Stimulated activated CD4-positive, alpha-beta T cell treated with anti-CD3 and anti-CD28 coated beads, TNF-alpha, amount 100 ng/mL, for 24 hours (primary cell): ENCODE measurements at places on chromosomes 11 and 22.

DNA sequence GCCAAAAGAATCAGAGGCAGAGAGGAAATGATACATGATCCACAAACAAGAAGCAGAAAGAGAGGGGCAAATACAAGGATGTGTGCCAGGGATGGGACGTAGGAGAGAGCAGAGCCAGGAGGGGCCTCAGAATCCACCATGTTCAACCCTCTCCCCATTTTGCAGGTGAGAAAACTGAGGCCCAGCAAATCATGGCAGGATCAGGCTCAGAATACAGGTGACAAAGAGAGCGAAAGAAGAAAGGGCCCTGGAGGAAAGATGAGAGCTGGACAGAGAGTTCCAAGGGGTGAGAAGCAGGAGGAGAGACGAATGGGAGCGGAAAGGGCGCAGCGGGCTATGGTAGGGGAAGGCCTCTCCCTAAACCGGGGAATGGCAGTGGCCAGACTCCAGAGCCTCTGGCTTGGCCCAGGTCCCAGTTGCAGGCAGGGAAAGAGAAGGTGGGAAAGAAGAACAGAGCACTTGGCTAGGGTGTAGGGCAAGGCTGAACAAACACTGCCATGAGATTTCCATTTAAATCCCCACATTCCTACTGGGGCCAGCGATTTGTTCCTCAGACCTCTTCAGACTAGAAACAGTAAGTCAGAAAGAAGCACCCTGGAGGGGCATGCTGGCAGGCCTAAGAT, 44.4 kb upstream of the TSKU start:
- DNase-seq, result no peak

GRCh38 chr11:72157131-72157530, 21.6 kb downstream of the FOLR3 start:
- no peak for DNase-seq

DNA sequence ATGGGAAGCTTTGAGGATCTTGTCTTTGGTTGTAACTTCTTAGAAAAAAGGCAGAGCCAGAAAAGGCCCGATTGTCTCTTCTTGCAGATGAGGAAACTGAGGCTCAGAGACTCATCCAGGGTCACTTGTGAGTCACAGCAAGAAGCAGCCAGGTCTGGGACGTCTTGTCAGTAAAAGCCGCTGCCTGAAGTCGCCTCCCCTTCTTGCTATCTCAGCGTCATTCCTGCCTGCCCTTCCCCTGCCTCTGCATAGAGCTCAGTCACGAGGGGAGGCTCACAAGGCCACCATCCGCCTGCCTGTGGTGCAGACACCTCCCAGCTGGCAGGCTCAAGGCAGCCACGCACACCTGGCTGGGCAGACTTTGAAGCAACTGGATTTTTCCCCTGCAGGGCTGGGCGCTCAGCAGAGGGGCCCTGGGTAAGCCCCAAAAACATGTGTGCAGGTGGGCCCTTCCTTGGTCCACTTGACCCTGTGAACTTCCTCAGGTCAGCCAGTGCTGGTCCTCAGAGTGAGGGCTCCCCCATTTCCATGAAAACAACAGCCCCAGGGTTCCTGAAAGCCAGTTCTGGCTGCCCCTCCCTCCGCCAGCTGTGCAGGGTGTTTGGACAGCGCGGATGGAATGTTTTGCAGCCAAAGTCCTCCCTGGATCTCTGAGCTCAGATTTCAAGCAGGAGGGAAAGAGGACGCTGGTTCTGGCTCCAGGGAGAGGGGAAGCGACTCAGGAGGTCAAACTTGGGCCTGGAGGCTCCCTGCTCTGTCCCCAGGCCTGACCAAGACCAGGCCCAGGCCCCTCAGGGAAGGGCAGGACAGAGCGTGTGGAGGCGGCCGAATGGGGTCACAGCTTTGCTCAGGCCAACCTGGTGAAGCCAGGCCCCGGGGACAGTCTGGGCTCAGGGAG, 6.0 kb upstream of the RAB3IL1 start:
- DNase-seq, result no peak

DNA sequence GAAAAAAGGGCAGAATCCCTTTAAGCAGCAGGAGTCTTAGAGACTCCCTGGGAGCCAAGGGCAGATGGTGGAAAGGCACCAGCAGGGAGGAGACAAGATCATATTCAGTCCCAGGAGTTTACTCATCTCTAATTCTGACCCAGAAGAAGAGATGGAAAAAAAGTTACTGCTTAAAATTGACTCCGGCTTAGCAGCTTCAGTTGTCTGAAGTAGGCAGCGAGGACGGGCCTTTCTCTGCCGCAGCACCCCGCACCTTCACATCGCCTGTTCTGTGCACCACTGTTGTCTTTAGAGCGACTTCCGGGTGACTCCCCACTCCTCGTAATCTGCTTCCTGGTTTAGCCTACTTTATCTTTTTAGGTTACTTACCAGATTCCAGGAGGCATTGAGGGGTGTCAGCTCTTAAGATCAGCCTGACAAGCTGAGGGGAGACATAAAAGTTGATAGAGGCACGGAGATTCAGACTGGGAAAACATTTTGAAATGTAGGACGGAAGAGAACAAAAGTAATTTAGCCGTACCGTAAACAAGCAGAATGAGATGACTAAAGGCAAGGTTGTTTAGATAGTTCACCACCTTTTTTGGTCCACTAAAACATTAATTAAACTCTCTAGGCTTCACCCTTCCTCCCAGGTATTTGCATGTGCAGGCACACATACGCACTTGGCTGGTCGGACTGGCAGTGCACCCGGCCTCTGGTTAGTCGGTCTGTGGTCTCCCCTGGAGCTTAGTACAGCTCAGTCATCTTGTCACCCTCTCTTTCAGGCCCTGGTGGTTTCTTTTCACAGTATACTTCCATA, 74.3 kb downstream of the CECR2 start:
- DNase-seq, result no peak

- DNase-seq, result peak; percentile 78
Measured at GRCh38 chr22:50469377-50470305, 5.2 kb downstream of the SBF1 start.

- DNase-seq, result no peak
Measured at GRCh38 chr11:103537904-103538502, 428.8 kb downstream of the DYNC2H1 start.

GRCh38 chr11:69119190-69119589, 36.5 kb upstream of the SMIM38 start:
- DNase-seq, result no peak

DNA sequence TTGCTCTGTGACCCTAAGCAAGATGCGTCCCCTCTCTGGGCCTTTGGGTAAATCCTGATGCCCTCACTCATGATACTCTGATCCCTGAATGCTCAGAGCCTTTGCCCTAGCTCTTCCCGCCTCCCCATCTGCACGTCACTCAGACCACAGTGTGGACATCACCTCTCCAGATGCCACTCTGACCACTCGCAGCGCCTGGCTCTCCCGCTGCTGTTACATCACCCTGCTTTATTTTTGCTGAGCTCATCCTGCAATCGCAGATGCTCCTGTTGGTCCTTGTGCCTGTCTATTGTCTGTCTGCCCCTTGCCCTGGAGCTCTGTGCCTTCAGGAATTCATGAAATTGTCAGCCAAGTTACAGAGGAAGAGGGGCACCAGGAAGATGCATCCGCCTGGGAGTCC, 5.5 kb downstream of the OSM start:
- no peak for DNase-seq

DNA sequence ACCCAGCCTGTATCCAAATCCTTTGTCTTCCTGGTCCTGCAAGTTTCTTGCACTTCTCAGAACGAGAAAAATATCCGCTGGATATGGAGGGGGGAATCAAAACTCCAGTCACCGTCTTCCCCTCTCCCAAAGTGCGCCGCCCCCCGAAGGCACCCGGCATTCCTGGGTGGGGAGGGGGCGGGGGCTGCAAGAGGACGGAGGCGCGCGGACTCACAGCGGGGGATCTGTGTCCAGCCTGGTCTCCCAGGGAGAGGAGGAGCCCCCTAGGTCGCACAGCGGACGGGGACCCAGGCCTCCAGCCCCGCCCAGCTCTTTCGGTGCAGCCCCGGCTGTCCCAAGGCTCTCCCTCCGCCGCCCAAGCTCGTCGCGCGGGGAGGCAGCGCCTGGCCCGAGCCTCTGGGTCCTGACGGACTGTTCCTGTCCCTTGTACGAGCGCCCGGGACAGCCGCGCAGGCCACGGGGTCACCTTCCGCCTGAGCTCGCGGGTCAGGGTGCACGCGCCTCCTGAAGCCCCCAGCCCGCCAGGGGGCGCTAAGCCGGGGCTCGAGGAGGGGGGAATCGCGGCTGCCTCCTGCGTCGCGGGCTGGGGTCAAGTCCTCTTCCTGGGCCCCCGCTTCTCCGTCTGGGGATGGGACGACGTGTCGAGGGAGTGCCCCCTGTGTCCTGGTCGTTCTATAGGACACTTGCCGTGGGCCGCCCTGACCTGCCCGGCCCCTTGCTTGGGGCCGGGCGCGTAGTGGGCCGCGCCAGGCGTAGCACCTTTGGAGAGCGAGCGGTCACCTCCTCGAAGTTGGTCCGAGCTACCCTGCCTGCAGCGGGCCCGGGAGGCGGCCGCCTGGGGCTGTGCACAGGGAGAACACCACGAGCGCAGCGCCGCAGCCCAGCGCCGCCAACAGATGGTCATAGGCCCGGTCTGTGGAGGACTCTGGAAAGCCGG, 2.4 kb upstream of the WNT11 start:
- peak; percentile 76 for DNase-seq

GRCh38 chr11:35799655-35800054, 137.1 kb downstream of the TRIM44 start:
- no peak for DNase-seq

DNA sequence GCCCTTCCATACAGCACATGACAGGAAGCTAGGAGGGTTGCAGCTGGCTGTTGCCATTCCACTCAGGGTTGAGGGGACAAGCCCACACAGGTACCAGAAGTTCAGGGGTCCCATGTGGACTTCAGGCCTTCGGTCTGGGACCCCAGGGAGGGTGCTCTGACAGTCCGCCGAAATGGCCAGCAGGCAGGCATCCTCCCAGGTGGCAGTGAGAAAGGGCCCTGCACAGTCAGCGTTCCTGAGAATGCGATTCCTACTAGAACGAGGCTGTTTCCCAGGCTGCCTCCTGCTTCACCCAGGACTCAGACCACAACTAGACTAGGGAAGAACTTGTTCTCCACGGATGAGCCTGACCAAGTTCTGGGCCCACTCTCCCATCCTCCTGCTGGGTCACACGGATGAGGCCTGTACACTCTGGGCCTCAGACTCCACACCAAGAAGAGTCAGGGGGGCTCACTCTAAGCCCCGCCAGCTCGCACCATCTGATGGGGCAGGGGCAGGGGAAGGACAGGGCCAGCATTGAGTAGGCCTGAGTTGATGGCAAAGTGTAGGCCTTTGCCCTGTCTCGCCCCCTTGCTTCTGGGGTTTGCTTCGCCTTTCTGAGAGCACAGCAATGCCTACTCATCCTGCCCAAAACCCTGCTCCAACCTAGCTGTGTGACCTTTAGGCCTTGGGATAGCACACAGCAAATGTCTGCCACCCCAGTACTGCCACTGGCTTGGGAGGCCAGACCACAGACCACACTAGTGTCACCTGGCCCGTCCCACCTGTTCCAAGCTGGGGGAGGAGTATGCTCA, 14.0 kb downstream of the KCNQ1OT1 start:
- no peak for DNase-seq

- DNase-seq, result no peak
Measured at GRCh38 chr11:45450189-45450588, 164.0 kb upstream of the SYT13 start.

DNA sequence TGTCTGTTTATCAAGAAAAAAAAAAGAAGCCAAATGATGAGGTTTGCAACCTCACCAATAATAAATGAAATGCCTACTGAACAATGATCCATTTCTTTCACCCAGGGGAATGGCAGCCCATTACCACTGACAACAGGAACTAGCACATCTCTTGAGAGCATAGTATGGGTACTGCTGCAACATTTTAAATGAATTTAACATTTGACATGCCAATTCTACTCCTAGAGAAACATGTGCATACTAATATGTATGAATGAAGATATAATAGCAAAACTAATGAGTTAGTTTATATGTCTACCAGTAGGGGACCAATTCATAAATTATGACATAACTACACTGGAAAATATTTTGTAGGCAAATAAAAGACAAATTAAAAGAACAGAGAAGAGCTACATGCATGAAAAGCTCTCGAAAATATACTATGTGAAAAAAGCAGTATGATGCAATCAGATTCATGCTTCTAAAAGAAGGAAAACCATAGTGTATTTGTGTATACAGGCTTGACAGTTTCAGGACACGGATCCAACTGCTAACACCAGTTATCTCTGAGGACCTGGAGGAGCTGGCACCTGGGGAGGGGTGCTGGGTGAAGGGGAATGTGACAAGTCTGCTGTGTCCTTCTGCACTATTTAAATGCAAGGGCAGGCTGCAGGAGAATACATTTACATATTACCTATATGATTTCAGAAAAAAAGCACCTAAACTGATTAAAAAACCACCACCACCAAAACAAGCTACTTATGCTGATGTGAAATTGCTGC, 6.9 kb downstream of the SMCO4 start:
- DNase-seq, result no peak

GRCh38 chr11:64355078-64355940, 3.7 kb upstream of the RPS6KA4 start:
- DNase-seq, result no peak

DNA sequence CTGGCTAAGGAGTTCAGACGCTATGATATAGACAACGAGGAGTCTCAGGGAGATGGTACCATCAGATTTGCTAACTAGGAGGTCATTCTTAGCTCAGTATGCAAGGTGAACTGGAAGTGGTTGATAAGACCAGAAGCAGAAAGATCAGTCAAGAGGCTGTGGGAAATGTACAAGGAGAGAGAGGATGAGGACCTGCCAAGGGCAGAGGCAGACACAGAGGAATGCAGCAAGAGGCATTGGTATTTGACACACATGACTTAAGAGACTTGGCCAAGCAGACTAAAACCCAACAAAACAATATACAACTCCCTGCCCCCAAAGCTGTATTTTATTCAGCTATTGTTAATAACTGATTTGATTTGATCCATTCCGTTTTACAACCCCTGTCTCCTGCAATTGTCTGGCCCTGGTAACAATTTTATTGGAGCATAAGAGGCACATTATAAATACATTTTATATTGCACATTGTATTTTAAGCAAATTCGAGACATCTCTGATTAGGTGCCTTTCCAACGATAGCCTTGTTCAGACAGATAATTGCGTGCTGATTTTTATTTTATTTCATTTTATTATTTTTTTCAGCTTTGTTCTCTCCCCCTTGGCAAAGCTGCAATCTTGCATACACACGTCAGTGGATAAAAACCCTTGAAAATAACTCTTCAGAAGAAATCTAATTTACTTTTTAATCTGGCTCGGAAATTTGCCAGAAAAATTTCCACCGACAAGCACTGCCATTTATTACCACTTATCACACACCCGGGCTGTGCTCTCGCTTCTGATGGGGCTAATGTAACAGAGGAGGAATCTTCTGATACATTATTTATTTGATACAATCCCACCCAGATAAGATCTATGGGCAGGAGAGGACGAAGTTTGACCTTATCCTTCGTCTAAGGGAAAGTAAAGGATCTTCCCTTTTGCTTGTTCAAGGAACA, 237.8 kb downstream of the NXPE2 start:
- no peak for DNase-seq

GRCh38 chr22:33578752-33579151, 341.5 kb downstream of the LARGE1 start:
- no peak for DNase-seq

DNA sequence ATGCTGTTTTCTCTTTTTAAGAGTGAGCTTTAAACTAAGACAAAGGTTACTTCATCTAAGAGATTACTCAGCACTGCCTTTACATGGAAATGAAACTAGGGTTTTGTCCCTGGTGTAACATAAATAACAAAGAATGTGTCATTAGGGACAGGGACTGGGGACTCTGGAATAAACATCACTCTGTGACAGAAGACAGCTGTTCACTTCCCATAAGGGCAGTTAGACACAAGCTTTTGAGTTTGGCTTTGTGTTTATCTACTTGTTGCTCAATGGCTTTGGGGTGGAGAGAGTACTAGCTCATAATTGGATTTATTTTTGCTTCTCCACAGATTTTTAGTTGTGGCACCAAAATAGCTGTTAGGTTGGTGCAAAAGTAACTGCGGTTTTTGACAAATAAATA, 154.5 kb downstream of the OR4C45 start:
- no peak for DNase-seq
